M059J (cell line): ENCODE measurements at places on chromosomes 1 and 21. TPM values are rescaled to one million over a fixed set of nuclear protein-coding genes. Genes with fewer than 3 reads are reported as not detected.

The S100A16 gene
- total RNA-seq = 138 and 163 TPM in 2 replicates

The CDC42SE1 gene
- total RNA-seq = 56.2 and 65.4 TPM in 2 replicates

The CACNA1E gene
- total RNA-seq = 0.02 TPM in 1 of 2 replicates, not detected in the other

The LAPTM5 gene
- 3.4 and 4.1 TPM in 2 replicates for total RNA-seq

The DHDDS gene
- 58.0 and 62.5 TPM in 2 replicates for total RNA-seq

The OR2T11 gene
- not detected in 2 replicates for total RNA-seq

The CPT2 gene
- 18.3 and 23.4 TPM in 2 replicates for total RNA-seq

The RAB25 gene
- total RNA-seq = not detected in 2 replicates

The PTPN22 gene
- 1.7 and 1.9 TPM in 2 replicates for total RNA-seq

The NME7 gene
- 93.6 and 104 TPM in 2 replicates for total RNA-seq

The LCE3D gene
- not detected in 2 replicates for total RNA-seq

The C1orf87 gene
- total RNA-seq = not detected in 2 replicates

The OR14K1 gene
- not detected in 2 replicates for total RNA-seq

The PRDX6 gene
- total RNA-seq = 595 and 661 TPM in 2 replicates

The DIPK1A gene
- total RNA-seq = 12.7 and 21.5 TPM in 2 replicates

The BARHL2 gene
- total RNA-seq = not detected in 2 replicates

The CDK11A gene
- total RNA-seq = 2.6 and 11.0 TPM in 2 replicates

The SEC16B gene
- total RNA-seq = 0.79 and 1.2 TPM in 2 replicates

The RHCE gene
- 0.42 and 1.4 TPM in 2 replicates for total RNA-seq

The GREM2 gene
- 0.15 TPM in 1 of 2 replicates, not detected in the other for total RNA-seq

The CFHR3 gene
- not detected in 2 replicates for total RNA-seq

The AXDND1 gene
- 3.1 TPM in 1 of 2 replicates, not detected in the other for total RNA-seq

The FCGR3B gene
- 1.0 TPM in 1 of 2 replicates, not detected in the other for total RNA-seq

The ABCA4 gene
- 0.15 TPM in 1 of 2 replicates, not detected in the other for total RNA-seq

The GPATCH2 gene
- 10.4 and 15.7 TPM in 2 replicates for total RNA-seq

The MROH9 gene
- total RNA-seq = not detected in 2 replicates

The LEMD1 gene
- total RNA-seq = not detected in 2 replicates

The CYP4X1 gene
- not detected in 2 replicates for total RNA-seq

The LAMB3 gene
- total RNA-seq = 31.5 and 62.2 TPM in 2 replicates

The ATAD3C gene
- total RNA-seq = not detected in 2 replicates

The ANKRD34A gene
- 0.59 and 1.7 TPM in 2 replicates for total RNA-seq

The GPA33 gene
- 0.02 and 0.12 TPM in 2 replicates for total RNA-seq

The SERINC2 gene
- 134 and 164 TPM in 2 replicates for total RNA-seq

The PODN gene
- not detected in 2 replicates for total RNA-seq

The NBPF10 gene
- 0.66 and 1.4 TPM in 2 replicates for total RNA-seq

The RPE65 gene
- total RNA-seq = not detected in 2 replicates

The OPRD1 gene
- total RNA-seq = not detected in 2 replicates

The TMEM269 gene
- 0.02 TPM in 1 of 2 replicates, not detected in the other for total RNA-seq

The FABP3 gene
- total RNA-seq = 0.89 and 2.7 TPM in 2 replicates

The SFN gene
- 0.76 TPM in 1 of 2 replicates, not detected in the other for total RNA-seq

The TMEM82 gene
- total RNA-seq = not detected in 2 replicates

The SH2D2A gene
- 0.71 TPM in 1 of 2 replicates, not detected in the other for total RNA-seq

The GATAD2B gene
- 8.7 and 11.0 TPM in 2 replicates for total RNA-seq
